Stimulated activated CD8-positive, alpha-beta memory T cell treated with anti-CD3 and anti-CD28 coated beads, Interleukin-12 subunit alpha, Interleukin-12 subunit beta, amount 100 ng/mL, for 1 hour (primary cell): ENCODE measurements at places on chromosomes 5 and 9.

- no peak for DNase-seq
These were observed 110.6 kb downstream of the ADAMTS2 start for GRCh38 chr5:179234563-179235135.

GRCh38 chr9:96108691-96109380 lies 193.1 kb downstream of the HSD17B3 start:
- no peak for DNase-seq

DNA sequence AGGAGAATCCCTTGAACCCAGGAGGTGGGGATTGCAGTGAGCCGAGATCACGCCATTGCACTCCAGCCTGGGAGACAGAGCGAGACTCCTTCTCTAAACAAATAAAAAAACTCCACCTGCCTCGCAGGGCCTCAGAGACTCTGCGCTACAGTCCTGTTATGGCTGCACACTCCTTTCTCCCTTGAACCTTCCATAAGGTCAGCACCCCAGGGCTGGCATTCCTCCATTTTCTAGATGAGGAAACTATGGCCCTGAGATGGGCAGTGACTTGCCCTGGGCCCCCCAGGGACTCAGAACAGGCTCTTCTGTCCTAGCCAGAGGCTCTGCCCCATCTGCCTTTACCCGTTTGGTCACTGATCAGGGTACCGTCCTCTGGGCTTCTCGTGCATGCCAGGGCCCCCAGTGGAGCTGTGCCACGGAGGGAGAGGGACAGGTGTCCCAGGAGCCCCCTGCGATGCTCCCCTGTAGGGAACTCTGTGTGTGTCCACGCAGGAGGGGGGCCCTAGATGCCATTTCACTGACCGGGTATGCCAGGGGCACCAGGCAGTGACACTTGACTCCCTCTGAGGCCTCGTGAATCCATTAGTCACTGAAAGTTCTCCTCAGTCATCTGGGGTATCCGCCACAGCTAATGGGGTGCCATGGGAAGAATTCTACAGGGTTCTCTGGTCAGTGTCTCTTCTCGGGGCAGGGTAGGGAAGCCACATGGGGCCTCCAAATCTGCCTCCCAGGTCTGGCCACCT lies 16.2 kb downstream of the RALGDS start:
- no peak for DNase-seq

DNA sequence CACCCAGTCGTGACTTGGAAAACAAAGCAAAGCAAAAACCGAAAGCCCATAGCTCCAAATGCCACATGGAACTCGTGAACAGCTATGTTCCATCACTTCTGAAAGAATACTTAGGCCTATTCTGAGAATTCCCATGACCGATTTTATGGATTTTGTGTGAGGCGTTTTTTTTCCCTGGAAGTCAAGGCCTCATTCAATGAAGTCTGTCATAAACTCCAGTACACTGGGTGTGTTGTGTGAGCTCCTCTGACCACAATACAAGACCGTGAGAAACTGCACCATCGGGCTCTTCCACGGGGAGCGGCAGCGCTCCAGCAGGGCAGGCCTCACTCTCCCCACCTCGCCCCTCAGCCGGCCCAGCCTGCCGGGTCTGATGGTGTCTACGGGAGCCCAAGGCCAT lies 209.5 kb downstream of the FANCC start:
- DNase-seq, result no peak

GRCh38 chr9:16407617-16408016 lies 462.9 kb downstream of the BNC2 start:
- no peak for DNase-seq

DNA sequence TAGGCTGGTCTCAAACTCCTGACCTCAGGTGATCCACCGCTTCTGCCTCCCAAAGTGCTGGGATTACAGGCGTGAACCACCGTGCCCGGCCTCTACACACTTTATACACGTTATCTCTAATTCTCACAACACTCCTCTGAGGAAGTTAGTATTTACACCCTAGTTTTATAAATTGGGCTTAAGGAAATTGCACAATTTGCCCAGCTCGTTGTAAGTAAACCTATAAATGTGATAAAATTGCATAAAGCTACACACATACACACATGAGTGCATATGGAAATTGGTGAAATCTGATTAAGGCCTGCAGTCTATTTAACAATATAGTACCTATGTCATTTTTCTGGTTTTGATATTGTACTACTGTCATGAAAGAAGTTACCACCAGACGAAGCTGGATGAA lies 4.4 kb upstream of the SLC4A9 start:
- DNase-seq, result no peak

DNA sequence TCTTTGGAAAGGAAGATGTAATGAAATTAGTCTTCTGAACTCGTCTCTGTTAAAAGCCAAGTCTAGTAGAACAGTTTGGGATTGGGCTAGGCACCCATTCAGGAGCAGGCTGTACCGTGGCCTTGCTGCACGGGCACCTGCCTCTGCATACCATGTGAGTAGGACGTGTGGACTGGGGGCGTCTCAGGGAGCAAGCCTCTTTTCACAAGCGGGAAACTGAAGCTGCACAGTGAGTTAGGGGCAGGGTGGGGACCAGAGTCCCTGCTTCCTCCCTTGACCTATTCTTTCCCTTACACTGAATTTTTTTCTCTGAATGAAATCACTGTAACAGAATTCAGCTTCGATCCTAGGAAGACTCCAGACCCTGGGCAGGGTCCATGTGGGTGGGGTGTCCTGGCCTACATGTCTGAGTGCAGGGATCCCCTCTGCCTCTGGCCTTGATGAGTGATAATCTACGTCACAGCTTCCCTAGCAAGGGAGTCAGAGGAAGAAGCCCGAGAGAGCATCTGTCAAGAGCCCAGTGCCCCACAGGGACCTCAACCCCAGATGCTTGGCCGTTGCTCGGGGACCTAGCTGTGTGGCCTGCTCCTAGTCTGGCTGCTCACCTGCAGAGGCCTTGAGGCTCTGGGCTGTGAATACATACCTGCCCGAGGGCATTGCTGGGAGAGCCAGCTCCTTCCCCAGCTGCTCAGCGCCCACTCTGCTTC lies 15.1 kb downstream of the PHF2 start:
- no peak for DNase-seq

- no peak for DNase-seq
These were observed 517.3 kb upstream of the TLE4 start for GRCh38 chr9:79054500-79054899.

DNA sequence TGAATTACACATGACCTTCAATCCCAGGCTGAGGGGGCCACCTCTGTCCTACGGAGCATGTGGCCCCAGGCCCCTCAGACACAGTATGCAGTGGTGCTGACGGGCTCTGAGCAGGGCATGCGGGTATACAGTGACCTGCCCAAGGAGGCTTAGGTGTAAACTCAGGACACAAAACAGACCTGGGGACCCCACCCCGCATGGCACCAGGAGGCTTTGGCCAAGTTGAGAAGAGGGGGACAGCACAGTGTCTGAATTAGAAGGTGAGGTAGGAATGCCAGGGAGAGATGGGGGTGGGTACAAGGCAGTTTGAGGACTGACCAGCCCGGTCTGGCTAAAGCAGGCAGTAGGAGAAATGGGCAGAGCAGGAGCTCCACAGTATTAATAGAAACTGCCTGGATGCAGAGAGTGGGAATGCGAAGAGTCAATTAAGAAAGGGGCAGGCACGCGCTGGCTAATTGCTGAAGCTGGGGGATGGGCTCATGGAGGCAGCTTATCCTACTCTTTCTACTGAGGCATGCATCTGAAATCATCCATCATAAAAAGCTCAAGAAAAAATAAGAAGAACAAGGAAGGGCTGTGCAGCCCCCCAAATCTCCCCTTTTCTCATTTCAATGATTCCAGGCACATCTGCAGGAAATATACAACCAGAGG lies 109.0 kb downstream of the GABBR2 start:
- no peak for DNase-seq

DNA sequence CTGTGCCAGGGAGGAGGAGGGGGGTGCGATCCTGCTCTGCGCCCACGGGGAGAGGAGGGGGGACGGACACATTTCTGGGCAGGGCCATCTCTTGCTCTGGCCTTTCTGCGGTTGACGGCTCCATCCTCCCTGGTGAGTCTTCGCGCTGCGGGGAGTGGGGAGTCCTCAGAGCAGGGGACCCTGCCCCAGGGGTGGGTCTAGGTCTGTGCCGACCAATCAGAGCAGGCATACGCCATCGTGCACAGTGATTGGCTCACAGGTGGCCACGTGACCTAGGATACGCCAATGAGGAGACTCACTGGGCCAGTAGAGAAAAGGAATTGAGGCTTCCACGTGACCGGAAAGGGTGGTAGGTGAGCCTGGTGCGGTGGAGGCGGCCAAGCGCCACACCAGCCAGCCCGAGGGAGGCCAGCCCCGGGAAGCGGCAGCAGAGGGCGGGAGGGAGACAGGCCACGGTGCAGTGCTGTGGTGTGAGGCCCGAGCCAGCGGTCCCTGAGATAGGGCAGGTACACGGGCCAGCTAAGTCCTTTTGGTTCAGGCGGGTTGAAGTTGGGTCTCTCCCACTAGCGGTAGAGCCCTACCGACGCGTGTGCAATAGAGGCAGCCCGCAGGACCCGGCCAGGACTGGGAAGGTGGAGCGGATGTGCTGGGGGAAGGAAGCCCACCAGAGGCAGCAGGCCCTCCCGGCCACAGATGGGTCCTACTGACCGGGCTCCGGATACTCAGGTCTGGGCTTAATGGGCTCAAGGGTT lies 65.2 kb upstream of the RNF130 start:
- no peak for DNase-seq

DNA sequence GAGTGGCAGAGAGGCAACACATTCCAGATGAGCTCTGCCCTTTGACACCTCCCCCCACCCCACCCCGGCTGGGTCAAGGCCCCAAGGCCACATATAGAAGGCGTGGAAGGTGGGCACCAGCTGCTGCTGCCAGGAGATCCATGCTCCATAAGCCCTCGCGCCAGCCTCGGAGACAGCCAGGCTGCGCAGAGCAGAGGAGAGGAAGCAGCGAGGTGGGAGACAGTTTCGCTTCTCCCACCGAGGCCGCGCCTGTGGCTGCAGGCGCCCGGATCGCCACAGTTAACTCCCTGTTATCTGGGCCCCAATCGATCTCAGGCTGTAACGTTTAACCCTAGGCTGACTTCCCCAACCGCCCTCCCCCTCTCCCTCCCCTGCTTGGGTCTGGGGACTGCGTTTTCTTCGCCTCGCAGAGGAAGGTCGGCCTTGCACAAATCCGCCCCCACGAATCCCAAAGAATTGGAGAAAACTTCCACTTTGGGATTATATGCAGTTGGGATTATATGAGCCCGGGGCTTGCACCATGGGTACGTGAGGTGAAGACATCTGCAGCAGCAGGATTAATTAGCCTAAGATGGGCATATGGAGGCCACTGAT lies 1.1 kb upstream of the CXXC5 start:
- DNase-seq, result no peak

DNA sequence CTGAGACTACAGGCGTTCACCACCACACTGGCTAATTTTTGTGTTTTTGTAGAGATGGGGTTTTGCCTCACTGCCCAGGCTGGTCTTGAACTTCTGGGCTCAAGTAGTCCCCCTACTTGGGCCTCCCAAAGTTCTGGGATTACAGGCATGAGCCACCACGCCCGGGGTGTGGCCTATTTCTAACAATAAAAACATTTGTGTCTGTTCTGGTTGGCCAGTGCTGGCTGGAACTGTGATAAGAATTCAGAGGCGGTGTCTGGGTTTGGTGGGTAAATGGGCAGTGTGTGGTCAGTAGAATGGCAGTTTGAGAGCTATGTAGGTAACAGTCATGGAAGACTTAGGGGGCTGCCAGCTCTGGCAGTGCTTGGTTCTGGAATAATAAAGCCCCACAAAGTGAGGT lies 46.9 kb upstream of the SYNPO start:
- DNase-seq, result no peak

DNA sequence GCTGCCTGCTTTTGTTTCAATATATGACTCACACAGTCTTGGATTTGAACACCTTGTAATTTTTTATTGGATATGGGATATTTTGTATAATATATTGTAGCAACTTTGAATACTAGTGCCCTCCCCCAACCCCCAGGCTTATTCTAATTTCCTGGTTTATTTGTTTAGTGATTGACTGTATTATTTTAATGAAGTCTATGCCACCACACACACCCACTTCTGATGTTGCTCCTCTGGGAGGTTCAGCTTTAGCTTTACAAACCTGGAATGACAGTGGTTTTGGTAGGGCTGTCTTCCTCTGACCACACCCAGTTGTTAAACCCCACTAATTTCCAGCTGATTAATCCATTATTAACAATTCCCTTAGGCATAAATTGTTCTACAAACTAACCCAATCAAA lies 206.1 kb upstream of the NFIL3 start:
- no peak for DNase-seq

GRCh38 chr5:147895864-147896263 lies 10.5 kb downstream of the C5orf46 start:
- DNase-seq, result no peak

GRCh38 chr9:94882966-94883641 lies 156.6 kb downstream of the AOPEP start:
- no peak for DNase-seq

- DNase-seq, result no peak
These were observed 17.9 kb upstream of the SPIN1 start for GRCh38 chr9:88370346-88370745.

DNA sequence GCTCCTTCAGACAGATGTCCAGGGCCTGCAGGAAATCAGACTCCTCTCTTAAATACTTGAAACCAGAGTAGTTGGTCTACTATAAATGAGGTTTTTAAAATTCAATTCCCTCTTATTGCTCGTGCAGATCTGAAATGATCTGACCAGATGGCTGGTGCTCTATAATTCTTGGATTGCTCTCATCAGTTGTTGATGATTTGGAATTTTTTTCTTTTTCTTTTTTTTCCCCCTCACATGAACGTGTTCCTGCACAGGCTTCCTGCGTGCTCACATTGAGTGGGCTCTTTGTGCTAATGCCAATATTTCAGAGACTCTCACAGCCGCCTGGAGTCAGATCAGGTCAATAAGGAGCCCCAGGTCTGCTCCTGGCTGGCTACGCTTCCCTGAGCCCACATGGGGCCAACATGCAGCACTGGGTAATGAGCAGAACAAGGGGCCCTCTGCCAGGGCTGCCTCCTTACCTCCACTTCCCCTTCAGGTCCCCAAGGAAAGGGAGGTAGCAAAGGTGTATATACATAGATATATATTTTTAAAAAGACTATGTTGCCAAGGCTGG lies 82.0 kb downstream of the SIL1 start:
- no peak for DNase-seq

- DNase-seq, result no peak
These were observed 91.8 kb upstream of the PRSS3 start for GRCh38 chr9:33703430-33704102.

- DNase-seq, result no peak
These were observed 131.5 kb downstream of the ARHGAP26 start for GRCh38 chr5:142901476-142902185.

DNA sequence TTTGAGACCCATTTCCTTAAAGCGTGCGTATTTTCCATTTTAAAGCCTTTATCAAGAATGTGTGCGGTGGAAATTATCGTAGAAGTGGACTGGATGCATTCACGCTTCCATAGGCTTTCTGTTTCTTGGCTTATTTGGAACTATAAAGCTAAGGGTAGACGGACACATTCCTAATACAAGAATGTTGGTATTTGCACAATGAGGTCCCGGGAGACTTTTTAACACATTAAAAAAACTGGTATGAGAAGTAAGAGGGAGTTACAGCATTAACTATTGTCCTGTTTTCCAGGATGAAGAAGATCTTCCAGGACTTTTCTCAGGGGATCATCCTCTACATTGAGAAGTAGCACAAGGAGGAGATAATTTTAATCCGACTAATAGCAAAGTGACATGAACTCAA lies 653.0 kb downstream of the MTRR start:
- DNase-seq, result no peak
